ENCODE measurements at places on chromosomes 6 and 20.

- no peak for DNase-seq
Measured at GRCh38 chr6:156699017-156699421, 78.2 kb upstream of the ARID1B start.

DNA sequence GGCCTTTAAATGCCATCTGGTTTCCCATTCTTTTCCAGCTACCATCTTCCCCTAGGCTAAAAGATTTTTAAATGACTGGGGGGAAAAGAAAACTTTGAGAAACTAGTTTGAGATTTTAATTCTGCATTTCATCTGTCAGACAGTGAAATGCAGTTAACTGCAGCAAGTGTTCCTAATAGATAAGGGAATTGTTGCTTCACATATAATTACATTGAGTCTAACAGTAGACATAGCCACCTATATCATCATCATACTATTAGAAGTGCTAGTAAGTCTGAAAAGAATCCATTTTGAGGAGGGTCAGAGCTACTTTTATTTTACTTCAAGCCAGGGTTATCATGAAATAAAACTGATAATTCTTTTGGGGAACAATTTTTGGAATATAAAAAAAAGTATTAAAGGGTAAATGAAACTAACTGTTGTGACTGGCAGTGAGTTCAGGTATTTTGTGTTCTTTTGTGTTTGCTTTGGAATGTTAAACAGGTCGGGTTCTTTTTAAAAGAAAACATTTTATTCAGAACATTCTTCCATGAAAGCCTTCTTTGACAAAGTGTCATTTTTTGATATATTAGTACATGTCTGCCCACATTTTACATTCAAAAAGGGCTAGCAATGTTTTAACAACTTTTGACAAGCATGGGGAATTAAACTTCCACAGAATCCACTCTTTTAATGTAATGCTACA, 170.1 kb downstream of the HS3ST5 start:
- DNase-seq = no peak

- no peak for DNase-seq
Measured at GRCh38 chr6:53070806-53071205, 5.6 kb downstream of the FBXO9 start.

GRCh38 chr6:14472986-14473337, 355.4 kb downstream of the CD83 start:
- DNase-seq = no peak

DNA sequence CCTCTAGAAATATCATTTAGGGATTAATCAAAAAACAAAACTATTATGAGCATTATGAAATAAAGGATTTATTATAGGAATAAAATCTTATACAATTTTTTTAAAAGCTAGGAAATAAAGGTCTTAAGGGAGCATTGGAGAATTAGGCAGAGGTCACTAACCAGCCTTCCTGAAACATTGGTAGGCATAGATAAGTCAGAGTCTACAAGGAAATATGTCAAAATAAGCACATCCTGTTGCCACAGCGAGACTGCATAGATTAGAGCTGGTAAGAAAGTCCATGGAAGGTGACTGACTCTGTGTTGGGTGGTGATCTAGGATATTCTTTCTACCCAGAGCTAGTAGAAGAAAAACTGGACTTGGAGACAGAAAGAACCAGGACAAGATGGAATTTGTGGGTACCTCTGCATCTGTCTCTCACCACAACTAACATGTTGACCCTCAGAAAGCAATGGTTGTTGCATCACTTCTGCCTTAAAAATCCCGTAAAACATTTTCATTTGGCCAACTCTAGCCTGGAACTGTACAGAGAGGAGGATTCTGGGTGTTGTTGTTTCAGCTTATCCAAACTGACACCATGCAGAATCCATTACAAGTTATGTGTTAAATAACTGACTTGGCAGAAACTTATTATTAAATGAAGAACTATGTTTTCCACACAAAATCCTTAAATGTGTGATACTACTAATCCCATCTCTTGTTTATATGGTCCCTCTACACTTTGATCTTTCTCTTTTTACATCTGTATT, 77.1 kb downstream of the FBXO5 start:
- no peak for DNase-seq

- no peak for DNase-seq
Measured at GRCh38 chr6:111586554-111586953, 19.1 kb downstream of the TRAF3IP2 start.

GRCh38 chr6:1715336-1715735, 105.6 kb downstream of the FOXC1 start:
- no peak for DNase-seq

- DNase-seq = no peak
Measured at GRCh38 chr6:41286544-41287346, at the start of gene TREM1. TSS of gene TREM1 (minus strand) at chr6:41286682. CDS start at chr6:41286655, 27 bp downstream.

Data from coronary artery (tissue), 2 donors.